ENCODE measurements at places on chromosomes 5 and 9.

DNA sequence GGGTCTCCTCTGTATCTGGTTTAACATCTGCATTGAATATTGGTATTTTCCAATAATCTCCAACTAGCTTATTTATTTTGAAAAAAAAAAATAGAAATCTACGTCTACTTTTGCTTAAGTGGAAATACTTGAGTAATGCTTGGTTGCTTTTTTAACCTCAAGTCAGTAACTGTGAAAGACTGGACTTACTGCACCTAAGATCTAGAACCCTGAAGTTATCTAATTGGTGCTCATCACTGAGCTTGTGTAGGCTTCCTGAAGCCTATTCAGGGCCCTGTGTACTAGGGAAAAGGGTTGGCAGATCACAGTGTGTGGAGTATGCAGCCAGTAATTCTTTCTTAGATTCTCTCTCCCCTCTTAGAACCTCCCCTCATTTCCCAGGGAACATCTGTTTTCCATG lies 16.2 kb downstream of the SLC1A1 start:
- no peak for DNase-seq

DNA sequence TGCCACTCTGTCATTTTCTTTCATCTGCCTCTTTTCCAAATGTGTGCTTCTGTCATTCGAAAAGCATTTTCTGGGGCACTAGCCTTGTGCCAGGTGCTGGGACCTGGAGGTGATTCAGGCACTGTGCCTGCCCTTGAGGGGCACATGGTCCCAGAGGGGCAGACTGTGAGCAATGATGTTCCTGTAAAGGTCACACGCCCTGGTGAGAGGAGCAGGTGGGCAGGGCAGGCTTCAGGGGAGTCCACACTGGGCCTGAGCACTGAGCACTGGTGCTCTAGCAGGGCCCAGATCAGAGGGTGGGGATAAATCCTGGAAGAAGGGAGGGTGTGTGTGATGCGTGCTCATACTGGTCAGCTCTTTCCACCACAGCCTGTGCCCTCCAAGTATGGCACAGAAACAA lies 77.8 kb downstream of the COL15A1 start:
- DNase-seq: no peak

DNA sequence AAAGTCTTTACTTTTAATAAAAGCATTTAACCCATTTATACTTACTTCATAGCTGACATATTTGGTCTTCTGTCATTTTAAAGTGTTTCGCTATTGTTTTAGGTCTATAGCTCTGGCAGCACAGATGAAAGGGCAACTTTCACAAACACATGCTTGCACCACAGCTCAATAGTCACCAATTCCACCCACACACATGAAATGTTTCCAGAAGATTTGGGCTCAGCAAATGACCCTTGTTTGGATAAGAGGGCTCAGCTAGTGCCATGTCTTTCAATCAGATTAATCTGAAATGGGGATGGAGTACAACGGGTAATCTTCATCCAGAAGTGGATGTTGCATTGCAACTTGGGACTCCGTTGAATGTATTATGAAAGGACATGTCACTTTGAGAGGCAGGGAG lies 176.0 kb downstream of the FGF18 start:
- DNase-seq: peak; percentile 2

DNA sequence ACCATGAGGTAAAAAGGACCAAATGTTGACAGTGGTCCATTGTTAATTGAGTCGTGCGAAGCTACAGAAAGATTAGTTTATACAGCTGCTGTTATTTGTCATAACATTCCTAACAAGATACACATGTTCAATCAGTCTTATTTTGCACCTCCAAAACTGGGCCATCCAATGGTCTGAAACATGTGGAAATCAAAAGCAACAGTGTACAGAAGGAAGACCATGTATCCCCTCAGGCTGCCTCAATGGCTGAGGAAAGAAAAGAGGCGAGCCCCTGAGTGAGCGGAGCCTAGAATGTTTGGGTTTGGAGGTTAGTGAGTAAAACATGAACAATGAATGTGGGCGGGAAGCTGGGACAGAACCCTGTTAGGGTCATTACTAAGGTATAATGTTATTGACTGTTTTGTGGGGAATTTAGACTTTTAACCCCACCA lies 35.6 kb downstream of the NFIB start:
- peak; percentile 27 for DNase-seq

DNA sequence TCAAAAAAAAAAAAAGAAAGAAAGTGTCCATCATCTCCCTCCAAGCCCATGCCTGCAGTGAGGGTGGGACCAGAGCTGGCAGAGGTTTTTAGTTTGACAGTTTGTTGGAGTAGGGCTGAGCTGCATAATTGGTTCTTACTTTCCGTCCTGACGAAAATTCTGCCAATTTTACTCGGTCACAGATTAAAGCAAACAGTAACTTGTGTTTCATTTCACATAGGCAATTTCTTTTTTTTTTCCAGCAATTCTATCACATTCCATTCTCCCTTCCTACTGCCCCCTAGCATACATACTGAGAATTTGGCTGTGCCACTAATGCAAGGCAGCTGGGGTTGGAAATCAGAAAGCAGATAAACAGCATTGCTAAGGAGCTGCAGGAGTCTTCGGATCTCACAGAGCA lies 132.4 kb downstream of the FRMD3 start:
- no peak for DNase-seq

GRCh38 chr5:68219161-68219816 lies 3.7 kb downstream of the PIK3R1 start:
- DNase-seq: no peak

- peak; percentile 70 for DNase-seq
These were observed 279.1 kb downstream of the TLE1 start for GRCh38 chr9:81410201-81410600.

GRCh38 chr5:107361945-107362344 lies 308.8 kb downstream of the EFNA5 start:
- DNase-seq: peak; percentile 72

GRCh38 chr5:54162184-54162583 lies 148.2 kb downstream of the ARL15 start:
- no peak for DNase-seq

GRCh38 chr5:99817796-99818195 lies 717.4 kb upstream of the FAM174A start:
- DNase-seq: no peak

GRCh38 chr5:125487231-125487630 lies 740.8 kb upstream of the ZNF608 start:
- peak; percentile 28 for DNase-seq

- DNase-seq: peak; percentile 9
These were observed 103.3 kb upstream of the BOD1 start for GRCh38 chr5:173719731-173720082.

DNA sequence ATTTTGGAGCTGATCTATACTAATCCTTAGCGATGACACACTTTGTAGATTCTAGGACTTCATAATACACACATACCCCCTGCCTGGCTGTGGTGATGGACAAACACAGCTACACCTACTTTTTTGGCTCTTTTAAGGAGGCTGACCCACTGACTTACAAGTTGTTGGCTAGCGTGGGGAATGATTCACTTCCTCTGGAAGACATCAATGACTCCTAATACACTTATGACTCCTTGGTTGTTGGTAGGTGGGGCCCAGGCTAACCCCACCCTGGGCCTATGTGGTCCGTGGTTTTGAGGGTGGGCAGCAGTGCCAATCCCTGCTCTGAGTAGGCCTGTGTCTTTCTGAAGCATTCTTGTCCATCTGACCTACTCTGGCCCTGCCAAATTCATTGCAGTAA lies 144.4 kb downstream of the SLC12A2 start:
- DNase-seq: peak; percentile 30

DNA sequence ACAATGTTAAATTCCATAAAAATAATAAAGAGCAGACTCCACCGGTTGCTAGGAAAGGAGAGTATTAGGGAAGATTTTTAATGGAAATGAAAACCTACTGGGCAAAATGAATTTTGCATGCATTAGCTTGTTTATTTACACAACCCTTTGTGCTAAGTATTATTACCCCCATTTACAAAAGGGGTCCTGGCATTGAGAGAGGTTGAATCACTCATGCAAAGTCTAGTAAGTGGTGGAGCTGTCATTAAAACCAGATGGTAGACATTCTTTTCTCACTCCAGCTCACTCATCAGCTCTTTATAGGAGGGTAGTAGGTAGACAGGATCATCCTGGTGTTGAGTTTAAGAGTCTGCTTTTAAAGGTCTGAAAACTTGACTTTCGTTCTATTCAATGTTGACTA lies 395.1 kb downstream of the PLK2 start:
- no peak for DNase-seq

DNA sequence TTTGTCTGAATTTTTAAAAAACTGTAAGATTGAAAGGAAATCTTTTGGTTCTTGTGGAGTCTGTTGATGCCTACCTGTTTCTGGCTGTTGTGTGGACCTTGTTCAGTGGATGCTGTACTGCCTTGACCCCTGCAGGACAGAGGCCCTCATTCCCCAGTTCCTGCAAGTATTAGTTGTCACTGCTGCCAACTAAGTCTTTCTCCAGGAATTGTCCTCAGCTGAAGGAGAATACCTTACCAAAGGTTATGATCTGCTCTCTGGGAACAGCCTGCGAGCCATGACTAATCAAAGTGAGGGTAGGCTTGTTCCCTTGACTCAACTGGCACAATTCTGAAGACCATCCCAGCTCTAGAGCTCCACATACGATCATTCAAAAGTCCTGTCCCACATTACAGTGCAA lies 145.3 kb upstream of the FST start:
- peak; percentile 22 for DNase-seq

GRCh38 chr5:121006217-121006616 lies 542.1 kb downstream of the PRR16 start:
- DNase-seq: no peak

- no peak for DNase-seq
These were observed 161.6 kb downstream of the KCTD16 start for GRCh38 chr5:144332265-144332664.

DNA sequence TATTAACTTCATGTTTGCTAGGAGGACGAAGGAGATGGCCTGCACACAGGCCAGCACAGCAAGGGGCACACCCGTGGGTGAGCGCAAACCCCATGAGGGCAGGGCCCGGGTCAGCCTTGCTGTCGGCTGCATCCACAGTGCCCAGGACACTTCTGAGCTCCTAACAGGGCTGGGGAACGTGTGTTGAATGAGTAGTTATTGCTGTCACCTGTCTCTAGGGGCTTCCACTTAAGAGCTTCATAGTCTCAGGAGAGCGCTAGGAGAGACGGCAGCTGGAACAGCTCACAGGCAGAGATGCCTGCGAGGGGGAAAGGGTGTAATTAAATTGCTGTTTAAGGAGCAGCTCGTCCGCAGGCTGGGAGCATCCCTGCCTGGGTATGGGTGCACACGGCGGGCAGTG lies 91.4 kb upstream of the NEURL1B start:
- no peak for DNase-seq

- no peak for DNase-seq
These were observed 161.3 kb downstream of the CAVIN4 start for GRCh38 chr9:100739208-100739607.

GRCh38 chr9:8961186-8961851 lies 1161.7 kb upstream of the DMAC1 start:
- peak; percentile 43 for DNase-seq

DNA sequence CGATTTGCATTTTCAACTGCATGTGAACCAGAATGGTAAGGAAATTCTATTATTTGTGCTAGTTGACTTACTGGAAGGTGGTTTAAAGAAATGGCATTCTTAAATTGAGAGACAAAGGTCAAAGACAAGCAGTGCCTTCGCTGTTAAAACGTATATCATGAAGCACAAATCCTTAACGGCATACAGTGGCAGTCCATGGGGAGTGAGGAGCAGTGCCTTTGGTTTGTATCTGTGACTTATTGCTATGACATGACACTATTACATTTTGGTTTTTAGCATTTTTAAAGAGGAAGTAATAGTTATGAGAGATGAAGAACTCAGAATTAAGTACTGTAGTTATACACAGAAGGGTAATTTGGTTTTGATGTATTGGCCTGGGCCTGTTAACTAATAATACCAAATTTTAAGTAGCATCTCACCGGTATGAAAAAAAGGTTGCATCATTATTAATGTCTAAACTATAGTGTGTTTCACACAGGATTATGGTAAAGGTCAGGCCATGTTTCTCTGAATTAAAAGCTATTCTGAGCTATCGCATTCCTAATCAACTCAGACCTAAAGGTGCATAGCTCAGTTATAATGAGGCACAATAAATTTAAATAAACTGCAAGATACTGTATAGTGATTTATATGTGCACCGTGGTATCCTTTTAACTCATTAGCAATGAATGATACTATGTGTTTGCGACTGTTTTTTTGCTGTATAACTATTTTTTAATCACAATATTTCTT lies 339.8 kb upstream of the ARRDC3 start:
- DNase-seq: no peak

GRCh38 chr5:180378438-180379344 lies 25.6 kb upstream of the GFPT2 start:
- no peak for DNase-seq

DNA sequence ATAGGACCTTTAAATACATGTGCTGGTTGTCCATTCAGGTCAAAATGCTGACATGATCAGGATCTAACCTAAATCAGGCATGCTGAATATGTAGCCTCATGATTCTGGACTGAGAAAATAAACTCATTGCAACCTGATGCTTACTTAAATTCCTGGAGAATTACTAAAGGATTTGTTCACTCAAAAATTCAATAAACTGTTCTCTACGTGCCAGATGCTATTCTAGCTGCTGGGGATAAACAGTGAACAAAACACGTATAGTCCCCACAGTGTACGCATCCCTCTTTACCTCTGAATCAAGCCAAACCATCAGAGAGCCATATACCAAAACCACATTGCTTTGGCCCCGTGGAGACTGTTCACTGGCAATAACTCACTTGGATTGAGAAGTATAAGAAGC lies 6.1 kb downstream of the SCAI start:
- DNase-seq: peak; percentile 50

- DNase-seq: no peak
These were observed 122.2 kb upstream of the GRAMD2B start for GRCh38 chr5:126301056-126301455.

DNA sequence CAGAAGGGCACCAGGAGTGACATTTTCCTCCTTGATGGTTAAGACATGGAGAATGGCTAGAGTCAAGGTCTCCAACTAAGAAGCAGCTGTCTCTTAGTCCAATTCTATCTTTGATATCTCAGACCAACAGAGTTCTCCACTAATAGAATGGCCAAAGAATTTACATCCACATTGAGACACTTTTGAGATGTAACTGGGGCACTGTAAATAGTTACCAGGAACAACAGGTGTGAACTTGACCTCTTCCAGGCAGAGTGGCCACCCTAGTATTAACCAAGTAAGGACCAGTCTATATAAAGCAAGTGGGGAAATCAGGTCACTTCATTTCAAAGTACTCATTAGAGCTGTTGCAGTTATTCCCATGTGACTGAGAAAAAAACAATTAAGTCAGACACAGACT lies 159.7 kb upstream of the RAD23B start:
- DNase-seq: no peak

DNA sequence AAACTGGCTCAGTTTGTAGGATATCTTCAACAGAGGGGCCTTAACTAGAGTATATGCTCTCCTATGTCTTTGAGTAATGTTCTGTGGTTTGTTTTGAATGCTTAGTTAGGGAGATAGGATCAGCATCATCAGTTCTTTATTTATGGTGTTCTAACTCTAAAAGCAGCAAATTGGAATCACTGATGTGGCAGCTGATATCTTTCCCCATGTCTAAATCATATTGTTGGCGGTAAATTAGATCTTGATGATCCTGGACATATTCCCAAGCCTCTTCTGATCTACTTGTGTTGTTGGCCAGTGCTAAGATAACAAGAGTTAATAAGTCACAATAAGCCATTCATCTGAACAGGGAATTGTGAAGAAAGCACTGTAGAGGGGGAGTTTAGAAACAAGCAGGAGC lies 332.4 kb upstream of the DAB2 start:
- peak; percentile 64 for DNase-seq
